ENCODE measurements at places on chromosomes 7 and 10. TPM values are rescaled to one million over a fixed set of nuclear protein-coding genes. Genes with fewer than 3 reads are reported as not detected.

PAX4 gene
- total RNA-seq, result not detected

JAZF1 gene
- total RNA-seq, result 12.6 TPM

DNA sequence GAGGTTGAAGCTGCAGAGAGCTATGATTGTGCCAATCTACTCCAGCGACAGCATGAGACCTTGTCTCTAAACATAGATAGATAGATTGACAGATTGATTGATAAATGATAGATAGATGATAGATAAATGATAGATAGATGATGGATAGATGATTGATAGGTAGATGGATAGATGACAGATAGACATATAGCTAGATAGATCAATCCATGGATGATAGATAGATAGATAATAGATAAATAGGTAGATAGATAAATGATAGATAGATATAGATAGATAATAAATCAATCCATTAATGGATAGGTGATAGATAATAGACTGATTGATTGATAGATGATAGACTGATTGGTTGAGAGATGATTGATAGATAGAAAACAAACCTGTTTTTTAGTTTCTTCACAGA is 349.6 kb downstream of the PAXIP1 start:
- H3K27me3 ChIP-seq, result no peaks in the 10 kb centered on the region
- H3K4me3 ChIP-seq, result no peak overlapping the region
- no peak overlapping the region for H3K27ac ChIP-seq
- DNase-seq, result no peak

- no peak for DNase-seq
- no peak overlapping the region for H3K27ac ChIP-seq
- H3K36me3 ChIP-seq, result peaks cover 12% of the 10 kb centered on the region
- no peaks in the 10 kb centered on the region for H3K27me3 ChIP-seq
These were observed 47.2 kb downstream of the ANKIB1 start for GRCh38 chr7:92292981-92293380.

- DNase-seq, result no peak
- H3K36me3 ChIP-seq, result no peaks in the 10 kb centered on the region
- no peaks in the 10 kb centered on the region for H3K4me1 ChIP-seq
- H3K27me3 ChIP-seq, result peaks cover under 1% of the 10 kb centered on the region
- no peak overlapping the region for H3K27ac ChIP-seq
These were observed 164.1 kb downstream of the LSM5 start for GRCh38 chr7:32326078-32326477.

CPA4 gene
- total RNA-seq, result not detected

PODXL gene
- total RNA-seq, result 1.3 TPM

- peaks cover 8% of the 10 kb centered on the region for H3K4me1 ChIP-seq
- DNase-seq, result no peak
- H3K27me3 ChIP-seq, result peaks cover 21% of the 10 kb centered on the region
- peaks cover 6% of the 10 kb centered on the region for H3K36me3 ChIP-seq
These were observed 23.8 kb downstream of the FGFBP3 start for GRCh38 chr10:91885362-91886079.

GRCh38 chr7:121334875-121335648 is 6.3 kb downstream of the WNT16 start:
- peaks cover 7% of the 10 kb centered on the region for H3K36me3 ChIP-seq
- peaks cover 16% of the 10 kb centered on the region for H3K27me3 ChIP-seq
- no peak overlapping the region for H3K4me3 ChIP-seq
